Astrocyte (in vitro differentiated cells and primary cell): ENCODE measurements at places on chromosomes 12 and 14. TPM values are rescaled to one million over a fixed set of nuclear protein-coding genes. Genes with fewer than 3 reads are reported as not detected.

- DNase-seq: no peak
- peak overlapping the region; percentile 94 for H3K4me3 ChIP-seq
- no peaks in the 10 kb centered on the region for H3K36me3 ChIP-seq
- no peaks in the 10 kb centered on the region for H3K4me1 ChIP-seq
- H3K27me3 ChIP-seq: no peaks in the 10 kb centered on the region
These were observed 1.3 kb downstream of the TRHDE start for GRCh38 chr12:72273499-72273837.

The RILPL1 gene
- total RNA-seq: 23.0 and 23.1 TPM in 2 replicates

GRCh38 chr14:71486279-71486678, 445.9 kb upstream of the RGS6 start:
- peaks cover 14% of the 10 kb centered on the region for H3K4me1 ChIP-seq
- H3K4me3 ChIP-seq: no peak overlapping the region
- H3K27ac ChIP-seq: no peak overlapping the region

- H3K36me3 ChIP-seq: peaks cover 3% of the 10 kb centered on the region
- H3K27me3 ChIP-seq: no peaks in the 10 kb centered on the region
- DNase-seq: no peak
- no peak overlapping the region for H3K27ac ChIP-seq
These were observed 5.7 kb downstream of the RITA1 start for GRCh38 chr12:113191227-113191626.

DNA sequence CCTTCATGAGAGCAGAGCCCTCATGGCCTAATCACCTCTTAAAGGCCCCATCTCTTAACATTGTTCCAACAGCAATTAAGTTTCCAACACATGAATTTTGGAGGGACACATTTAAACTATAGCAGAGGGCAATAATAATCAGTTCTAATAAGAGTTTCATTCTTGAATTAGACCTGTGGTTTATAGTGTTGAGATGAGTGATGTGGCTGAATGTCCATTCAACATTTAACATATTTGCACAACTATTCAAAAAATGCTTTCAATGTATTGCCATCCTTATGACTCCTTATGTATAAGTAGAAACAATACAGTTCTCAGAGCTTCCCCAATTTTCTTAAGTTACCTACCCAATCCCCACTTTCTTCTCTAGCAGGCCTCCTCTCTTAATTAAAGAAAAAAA, 21.5 kb downstream of the KLHL28 start:
- no peak for DNase-seq
- H3K27ac ChIP-seq: no peak overlapping the region
- H3K4me1 ChIP-seq: no peaks in the 10 kb centered on the region
- no peak overlapping the region for H3K4me3 ChIP-seq
- no peaks in the 10 kb centered on the region for H3K36me3 ChIP-seq

DNA sequence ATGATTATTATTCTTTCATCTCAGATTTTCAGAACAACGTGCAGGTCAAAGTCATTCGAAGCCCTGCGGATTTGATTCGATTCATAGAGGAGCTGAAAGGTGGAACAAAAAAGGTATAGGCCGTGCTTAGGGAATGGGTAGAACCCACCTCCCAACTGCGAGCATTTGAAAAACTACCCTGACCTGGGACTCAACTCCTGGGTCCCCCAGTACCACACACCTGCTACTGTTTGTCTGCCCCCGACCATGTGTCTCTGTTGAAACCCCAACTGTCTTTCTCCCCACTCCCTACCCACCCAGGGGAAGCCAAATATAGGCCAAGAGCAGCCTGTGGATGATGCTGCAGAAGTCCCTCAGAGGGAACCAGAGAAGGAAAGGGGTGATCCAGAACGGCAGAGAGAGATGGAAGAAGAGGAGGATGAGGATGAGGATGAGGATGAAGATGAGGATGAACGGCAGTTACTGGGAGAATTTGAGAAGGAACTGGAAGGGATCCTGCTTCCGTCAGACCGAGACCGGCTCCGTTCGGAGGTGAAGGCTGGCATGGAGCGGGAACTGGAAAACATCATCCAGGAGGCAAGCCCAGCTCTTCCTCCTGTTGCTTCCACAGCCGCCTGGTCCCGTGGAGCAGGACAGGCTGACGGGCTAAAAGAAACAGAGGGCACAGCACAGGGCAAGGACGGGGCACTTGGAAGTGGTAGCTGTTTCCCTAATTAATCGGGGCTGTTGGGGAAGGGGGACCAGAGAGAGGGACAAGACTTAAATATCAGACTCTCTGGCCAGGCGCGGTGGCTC, 20.5 kb downstream of the AGAP2 start:
- DNase-seq: no peak
- H3K27me3 ChIP-seq: no peaks in the 10 kb centered on the region
- H3K27ac ChIP-seq: no peak overlapping the region
- H3K4me3 ChIP-seq: no peak overlapping the region
- H3K4me1 ChIP-seq: no peaks in the 10 kb centered on the region

DNA sequence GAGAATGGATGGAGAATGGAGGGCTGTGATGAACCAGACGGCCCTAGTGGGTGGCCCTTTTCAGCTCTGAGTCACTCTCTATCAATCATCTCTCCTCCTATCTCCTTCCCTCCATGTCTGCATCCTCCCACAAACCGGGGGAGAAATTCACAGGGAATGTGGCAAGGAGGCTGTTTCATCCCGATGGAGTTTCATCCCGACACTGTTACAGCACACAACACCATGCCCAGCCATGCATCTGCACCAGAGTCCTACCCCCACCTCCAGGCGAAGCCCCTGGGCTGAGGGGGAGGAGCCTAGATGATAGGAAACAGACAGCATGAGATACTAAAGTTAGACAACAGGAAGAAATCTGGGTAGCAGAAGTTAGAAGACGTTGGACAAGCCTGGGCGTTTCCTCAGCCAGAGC, 20.8 kb downstream of the SLC8B1 start:
- H3K4me1 ChIP-seq: peaks cover 3% of the 10 kb centered on the region
- DNase-seq: peak; percentile 42
- no peak overlapping the region for H3K4me3 ChIP-seq
- no peaks in the 10 kb centered on the region for H3K27me3 ChIP-seq
- peaks cover 7% of the 10 kb centered on the region for H3K36me3 ChIP-seq

- no peak overlapping the region for H3K4me3 ChIP-seq
- H3K4me1 ChIP-seq: no peaks in the 10 kb centered on the region
- no peak for DNase-seq
- no peaks in the 10 kb centered on the region for H3K27me3 ChIP-seq
- H3K36me3 ChIP-seq: no peaks in the 10 kb centered on the region
- H3K27ac ChIP-seq: no peak overlapping the region
These were observed 8.8 kb upstream of the LRRK2 start for GRCh38 chr12:40215982-40216381.

The PTHLH gene
- 48.5 and 53.5 TPM in 2 replicates for total RNA-seq
